Activated CD4-positive, alpha-beta T cell treated with anti-CD3 and anti-CD28 coated beads, Interleukin-10, Interleukin-2, amounts not matched to agents 100 ng/mL and 50 ng/mL, durations not matched to agents 16 hours and 8 hours (primary cell): ENCODE measurements at places on chromosomes 5 and 9.

- no peak for DNase-seq
These were observed 396.2 kb downstream of the EFNA5 start for GRCh38 chr5:107274571-107274970.

DNA sequence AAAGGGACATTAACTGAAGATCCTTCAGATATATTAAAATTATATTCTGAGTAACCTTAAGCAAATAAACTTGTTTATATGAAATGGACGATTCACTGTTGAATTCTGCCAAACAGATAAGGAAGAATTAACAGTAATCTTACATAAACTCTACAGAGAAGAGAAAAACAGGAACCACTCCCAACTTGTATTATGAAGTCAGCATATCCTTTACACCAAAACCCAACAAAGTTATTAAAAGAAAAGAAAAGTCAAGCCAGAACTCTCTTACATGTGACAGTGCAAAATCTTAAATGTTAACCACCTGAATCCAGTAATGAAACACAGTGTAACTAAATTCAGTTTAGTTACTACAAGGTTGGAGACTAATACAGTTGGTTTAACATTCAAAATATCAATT is 185.8 kb downstream of the DEPDC1B start:
- no peak for DNase-seq

- no peak for DNase-seq
These were observed 351 bp downstream of the TRIO start for GRCh38 chr5:14143546-14143840.

GRCh38 chr9:15142878-15143534 is 164.0 kb downstream of the TTC39B start:
- peak; percentile 48 for DNase-seq

- DNase-seq: no peak
These were observed 95.5 kb downstream of the ARHGAP26 start for GRCh38 chr5:142865631-142866030.

DNA sequence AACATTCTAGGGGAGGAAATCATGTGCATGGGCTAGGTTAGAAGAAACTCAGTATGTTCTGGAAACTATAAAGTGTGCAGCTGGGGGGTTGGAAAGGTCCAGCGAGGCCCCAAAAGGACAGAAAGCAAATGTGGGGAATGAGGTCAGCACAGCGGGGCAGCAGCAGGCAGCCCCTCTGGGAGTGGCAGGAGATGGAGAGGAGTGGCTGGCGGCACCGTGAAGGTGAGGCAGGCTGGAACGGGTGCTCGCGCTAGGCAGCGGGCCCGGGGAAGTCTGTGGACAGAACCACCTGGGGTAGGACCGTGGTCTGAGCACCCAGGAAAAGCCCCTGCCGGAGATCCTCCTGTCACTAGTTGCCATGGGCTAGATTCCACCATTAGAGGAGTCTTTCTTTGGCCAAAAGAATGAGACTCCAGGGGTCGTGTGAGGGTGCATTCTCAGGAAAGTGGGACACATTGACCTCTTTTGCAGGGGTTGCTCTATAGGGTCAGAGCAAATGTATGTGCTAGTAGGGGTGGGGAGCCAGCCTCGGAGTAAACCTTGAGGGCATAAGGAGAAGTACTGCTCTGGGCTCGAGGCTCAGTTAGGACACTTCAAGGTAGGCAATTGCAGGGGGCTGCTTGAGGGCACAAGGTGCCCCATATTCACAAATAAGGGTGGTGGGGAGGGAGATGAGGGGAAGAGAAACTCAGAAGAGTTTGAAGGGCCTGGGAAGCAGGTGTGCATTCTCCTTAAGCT is 61.2 kb downstream of the IL6ST start:
- DNase-seq: no peak

DNA sequence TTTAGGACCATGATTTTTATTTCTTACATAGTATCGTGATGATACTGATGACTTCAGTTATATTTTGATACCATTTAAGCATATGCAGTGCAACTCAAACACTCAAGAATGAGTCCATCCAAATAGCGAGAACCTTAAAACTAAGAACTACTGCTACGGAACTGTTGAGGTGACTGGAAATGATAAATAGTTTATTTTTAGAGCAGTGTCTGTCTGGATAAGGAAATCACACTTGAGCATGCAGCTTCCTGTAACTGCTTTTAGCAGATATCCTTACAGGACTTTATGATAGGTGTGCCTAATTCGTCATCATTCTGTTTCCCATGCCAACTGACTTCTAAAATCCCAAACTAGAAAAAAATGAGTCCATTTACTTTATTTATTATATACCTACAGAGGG is 85.5 kb downstream of the ADGRV1 start:
- DNase-seq: no peak

GRCh38 chr5:132471151-132471907 is 19.2 kb downstream of the IRF1 start:
- DNase-seq: no peak

DNA sequence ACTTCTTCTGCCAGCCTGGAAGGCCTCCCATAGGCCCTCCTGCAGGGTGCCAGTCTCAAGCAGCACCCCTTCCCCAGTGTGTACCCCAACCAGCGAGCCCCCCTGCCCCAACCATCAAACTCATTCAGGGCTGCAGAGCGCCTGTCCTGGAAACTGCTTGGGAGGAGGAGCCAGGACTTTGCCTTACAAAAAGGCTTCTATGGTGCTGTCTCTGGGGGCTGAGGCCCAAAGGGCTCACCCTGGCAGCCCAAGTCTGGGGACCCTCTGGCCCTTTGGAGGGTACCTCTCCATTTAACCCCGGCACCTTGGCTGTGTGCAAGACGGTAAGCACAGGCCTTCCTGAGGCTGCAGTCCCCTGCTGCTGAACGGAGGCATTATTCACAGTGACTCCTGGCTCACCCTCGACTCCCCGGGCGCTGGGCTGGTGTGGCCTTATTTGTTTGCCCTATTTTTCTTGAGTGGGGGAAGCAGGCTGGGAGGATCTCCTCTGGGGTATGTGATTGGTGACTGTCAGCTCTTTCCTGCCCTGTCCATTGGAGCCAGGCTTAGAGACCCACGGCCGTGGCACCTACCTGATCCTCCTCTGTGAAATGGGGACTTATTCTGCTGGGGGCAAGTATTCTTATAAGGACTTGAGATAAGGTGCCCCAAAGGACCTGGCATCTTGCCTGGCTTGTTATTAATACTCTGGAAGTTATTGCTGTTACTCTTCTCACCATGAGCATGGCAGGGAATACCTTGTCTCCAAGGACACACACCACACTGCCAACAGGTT is 5.8 kb downstream of the LMX1B start:
- DNase-seq: no peak

- DNase-seq: no peak
These were observed 409.7 kb downstream of the IRX1 start for GRCh38 chr5:4005335-4005734.

GRCh38 chr5:127358740-127359139 is 68.1 kb downstream of the MEGF10 start:
- DNase-seq: no peak

DNA sequence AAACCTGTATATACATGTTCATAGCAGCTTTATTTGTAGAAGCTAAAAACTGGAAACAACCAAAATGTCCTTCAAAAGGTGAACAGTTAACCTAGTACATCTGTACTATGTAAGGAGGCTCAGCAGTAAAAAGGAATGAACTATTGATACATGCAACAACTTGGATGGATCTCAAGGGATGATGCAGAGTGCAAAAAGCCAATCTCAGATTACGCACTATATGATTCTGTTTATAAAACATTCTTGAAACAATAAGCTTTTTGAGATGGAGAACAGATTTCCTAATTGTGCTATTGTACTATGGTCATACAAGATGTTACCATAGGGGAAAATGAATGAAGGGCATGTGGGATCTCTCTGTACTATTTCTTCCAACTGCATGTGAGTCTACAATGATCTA is 88.9 kb downstream of the PAM start:
- DNase-seq: no peak

DNA sequence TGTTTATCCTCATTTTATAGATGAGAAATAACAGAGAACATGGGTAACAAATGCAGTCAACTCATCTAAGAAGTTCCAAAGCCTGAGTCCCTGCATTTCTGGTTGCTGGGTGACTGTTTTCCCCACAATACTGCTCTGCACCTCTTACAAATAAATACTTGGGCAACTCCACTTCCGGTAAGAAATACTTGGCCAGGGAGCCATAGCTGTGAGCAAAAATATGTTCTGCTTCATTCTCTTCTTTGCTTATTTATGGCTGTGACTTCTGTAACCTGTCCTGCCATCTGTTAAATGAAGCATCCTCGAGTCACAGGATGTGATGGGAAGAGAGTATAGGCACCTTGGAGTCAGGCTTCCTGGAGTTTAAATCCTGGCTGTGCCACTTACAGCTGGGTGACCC is 49.9 kb downstream of the GDNF start:
- DNase-seq: no peak

DNA sequence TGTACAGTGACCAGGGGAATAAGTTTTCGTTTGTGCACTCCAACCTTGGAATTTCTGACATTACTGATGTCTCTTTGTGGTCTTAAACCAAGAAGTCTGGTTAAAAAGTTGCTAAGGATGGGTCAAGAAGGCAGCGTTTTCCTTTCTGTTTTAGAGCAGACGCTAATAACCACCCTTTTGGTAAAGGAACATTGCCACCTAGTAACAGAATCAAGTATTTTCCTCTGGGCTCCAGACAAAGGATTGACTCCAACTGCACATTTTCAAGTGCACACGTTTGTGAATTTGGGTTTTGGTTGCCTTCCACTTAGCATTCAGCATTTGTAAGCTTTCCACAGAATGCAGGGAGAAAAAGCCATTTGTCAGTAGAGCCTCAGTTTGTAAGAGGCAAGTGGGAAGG is 22.2 kb upstream of the CEP78 start:
- peak; percentile 26 for DNase-seq

- no peak for DNase-seq
These were observed 270.5 kb downstream of the NFIB start for GRCh38 chr9:14043483-14043882.

GRCh38 chr5:153960269-153961215 is 78.2 kb downstream of the FAM114A2 start:
- DNase-seq: peak; percentile 19

DNA sequence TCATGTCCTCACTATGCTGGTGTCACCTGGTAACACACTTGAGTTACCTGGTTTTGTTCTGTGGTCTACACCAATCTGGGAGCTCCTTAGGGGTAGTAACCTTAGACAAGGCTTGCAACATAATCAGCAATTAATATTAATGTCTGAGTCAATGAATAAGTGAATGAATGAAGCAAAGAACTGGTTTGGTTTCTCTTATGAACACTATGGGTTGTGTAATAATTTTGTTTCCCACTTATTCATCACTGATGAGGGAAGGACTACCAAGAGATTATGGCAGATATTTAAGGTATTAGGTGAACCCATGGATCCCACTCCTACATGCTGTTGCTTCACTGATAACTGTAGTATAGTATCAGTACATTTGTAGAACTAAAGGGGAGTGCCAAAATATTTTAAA is 116.0 kb downstream of the SLC12A2 start:
- no peak for DNase-seq

- DNase-seq: no peak
These were observed 92.0 kb upstream of the DNAH5 start for GRCh38 chr5:14036514-14036913.

- DNase-seq: no peak
These were observed 53.7 kb upstream of the HRH2 start for GRCh38 chr5:175603987-175604739.

DNA sequence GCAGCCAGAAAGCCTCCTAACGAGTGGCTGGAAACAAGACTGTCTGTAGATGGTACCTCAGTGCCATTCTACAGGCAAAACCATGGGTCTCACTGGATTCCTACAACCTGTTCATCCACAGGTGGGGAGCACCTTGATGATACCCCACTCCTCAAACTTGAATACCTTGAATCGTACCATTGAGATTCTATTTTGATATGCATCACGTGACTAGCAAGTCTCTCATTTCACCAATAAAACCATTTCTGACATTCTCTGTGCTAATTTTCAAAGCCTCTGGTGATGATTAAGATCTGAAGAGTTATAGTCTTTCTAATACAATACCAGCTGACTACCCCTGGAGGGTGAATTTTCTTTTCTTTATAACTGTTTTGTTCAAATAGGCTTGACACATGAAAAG is 188.9 kb downstream of the ADAMTS12 start:
- no peak for DNase-seq

DNA sequence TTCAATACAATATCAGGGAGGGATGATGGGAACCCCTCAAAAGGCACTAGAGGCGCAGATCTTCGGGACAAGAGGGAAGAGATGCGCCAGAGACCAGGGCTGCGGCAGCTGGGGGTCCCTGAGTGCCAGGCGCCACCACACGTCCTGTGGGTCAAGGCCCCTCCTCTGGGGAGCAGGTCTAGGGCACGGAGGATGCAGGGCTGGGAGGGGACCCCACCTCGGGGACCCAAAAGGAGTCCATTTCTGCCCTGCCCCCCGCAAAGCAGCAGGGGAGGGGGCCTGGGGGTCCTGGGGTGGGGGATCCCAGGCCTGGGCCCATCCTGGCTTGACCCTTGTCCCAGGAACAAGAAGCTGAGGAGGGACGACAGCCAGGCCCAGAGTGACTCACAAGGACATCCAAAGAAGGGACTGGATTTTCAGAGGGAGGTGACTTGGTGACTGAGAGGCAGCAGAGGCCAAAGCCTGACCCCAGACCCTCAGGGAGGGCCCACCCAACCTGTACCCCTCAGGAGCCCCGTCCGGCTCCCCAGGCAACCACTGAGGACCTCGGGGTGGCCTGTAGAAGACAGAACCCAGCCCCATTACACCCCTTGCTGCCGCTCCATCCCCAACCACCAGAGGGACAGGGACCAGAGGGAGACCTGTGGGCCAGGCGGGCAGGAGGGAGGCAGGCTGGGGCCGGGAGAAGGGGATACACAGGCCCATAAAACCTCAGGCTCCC is 54.2 kb downstream of the LRSAM1 start:
- DNase-seq: peak; percentile 37

- no peak for DNase-seq
These were observed 3.8 kb upstream of the RASEF start for GRCh38 chr9:83066771-83067170.

DNA sequence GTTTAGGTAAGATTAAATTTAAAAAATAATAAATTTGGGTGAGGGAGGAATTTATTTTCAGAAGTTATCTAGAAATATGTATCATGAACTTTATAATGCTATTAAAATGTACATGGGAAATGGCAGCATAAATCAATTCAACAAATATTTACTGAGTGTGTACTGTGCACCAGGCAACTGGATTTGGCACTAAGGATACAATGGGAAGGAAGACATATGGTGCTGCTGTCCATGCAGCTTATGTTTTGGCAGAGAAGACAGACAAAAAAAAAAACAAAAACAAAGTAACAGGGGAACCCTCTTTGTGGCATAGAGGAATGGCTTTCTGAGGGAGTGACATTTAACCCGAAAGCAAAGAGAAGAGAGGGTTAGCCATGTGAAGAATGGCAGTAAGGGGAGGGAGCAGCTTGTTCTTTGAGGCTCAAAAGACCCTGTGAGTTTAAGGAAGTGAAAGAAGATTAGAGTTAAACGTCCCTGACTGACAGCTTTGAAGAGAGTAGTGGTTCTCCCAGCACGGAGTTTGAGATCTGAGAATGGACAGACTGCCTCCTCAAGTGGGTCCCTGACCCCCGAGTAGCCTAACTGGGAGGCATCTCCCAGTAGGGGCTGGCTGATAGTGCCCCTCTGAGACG is 23.9 kb downstream of the CNTRL start:
- DNase-seq: no peak
